Brain pericyte (primary cell): ENCODE measurements at places on chromosomes 1 and 21.
A peak's percentile ranks its signal among the peaks of the same experiment; 100 is the strongest.

DNA sequence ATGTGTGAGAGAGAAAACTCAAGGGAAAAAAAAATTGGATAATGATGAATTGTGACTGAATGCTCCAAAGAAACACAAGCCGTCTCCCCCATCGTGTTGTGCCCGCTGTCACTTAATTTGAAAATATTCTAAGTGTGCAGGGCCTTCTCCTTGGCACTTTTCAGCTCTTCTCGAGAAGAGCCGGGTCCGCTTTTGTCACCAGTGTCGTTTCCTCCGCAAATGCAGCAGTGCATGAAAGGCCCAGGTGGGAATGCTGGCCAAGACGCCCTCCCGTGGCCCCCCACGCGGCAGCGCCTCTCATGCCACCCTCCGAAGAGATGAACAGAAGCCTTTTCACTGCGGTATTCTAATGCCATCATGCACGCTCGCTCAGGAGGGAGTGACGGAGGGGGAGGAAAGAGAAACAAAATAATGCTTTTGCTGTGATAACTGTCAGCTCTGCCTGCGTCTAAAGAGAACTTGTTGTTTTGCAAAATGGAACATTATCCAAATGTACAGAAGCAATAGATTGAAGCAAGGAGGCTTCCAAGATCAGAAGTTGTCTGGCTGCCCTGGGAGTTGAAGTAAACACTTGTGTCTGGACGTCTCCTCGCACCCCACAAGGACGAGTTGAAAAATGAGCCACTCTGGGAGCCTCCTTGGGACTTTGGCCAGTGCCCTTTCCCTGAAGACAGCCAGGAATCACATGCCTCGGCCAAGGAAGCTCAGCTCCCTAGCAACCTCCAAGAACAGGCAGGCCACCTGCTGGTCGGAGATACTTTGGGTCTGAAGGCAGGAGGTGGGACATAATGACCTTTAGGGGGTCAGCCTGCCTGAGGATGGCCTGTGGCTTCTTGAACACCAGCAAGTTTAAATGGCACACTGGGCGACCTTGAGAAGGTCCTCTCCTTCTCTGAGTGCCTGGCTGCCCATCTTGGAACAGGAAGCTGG lies 166.1 kb upstream of the ZC3H12A start:
- DNase-seq = no peak

- no peak for DNase-seq
These were observed 20.9 kb downstream of the SLC9A1 start for GRCh38 chr1:27133991-27134390.

GRCh38 chr1:162706606-162707005 lies 74.3 kb downstream of the DDR2 start:
- no peak for DNase-seq

DNA sequence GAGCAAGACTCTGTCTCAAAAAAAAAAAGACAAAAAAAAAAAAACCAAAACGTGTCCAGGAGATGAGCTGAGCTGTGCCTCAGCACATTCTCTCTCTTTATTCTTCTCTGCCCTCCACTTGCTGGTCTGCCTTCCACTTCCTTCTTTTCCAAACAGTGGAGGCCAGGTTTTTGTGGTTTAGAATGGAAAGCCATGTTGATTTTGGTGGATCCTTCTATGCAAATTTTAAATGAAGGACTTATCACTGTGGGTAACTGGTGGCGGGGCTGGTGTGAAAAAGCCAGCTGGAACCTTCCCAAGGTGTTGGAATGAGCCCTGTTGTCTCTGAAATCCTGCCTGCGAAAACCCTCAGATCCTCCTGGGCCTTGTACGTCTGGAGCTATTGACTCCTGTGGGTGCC lies 61.9 kb downstream of the PTPRU start:
- no peak for DNase-seq

- no peak for DNase-seq
These were observed 22.0 kb downstream of the RLF start for GRCh38 chr1:40183055-40183710.

- DNase-seq = peak; percentile 52
These were observed 7.7 kb downstream of the CNIH3 start for GRCh38 chr1:224623743-224624333.

- DNase-seq = no peak
These were observed 1.8 kb downstream of the TAS1R3 start for GRCh38 chr1:1332774-1333480.

DNA sequence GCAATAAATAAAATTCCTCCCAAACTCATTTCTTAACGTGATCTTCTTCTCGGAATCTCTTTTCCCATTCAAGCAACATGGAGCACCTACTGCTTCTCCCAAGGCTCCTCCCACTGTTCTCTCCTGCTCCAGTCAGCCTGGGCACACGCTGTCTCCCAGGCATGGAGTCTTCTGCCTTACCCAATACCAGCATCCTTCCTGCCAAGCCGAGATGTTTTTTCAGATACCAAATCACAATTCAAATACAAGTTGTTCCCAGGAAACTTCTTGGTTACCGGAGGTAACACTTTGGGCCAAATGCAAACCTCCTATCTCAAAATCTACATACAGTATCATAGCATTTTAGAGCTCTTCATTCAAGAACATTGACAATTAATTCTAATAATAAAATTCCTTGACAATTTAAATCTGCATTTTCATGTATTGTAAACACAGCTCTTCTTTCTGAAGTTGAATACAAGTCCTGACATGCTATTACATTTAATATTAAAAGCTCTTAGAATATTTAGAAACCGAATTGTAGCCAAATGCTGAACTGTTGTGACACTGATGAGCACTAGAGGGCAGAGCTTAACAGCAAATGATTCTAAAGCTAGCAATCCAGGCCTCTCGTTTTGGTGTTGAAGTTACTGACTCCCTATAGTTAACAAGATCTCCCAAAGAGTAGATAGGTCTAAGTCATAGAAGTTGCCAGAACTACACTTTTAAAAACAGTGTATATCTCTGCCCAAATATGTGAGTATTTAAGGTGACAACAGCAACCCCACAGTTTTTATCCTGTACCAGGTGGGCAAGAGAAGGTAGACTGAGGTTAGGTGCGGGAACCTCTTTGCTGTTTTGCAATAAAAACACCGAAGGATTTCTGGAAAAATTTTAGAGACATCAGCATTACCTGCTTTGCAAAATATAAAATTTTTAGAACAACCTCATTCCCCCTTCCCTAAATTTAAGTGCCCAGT lies 52.3 kb downstream of the BCAR3 start:
- DNase-seq = peak; percentile 41

GRCh38 chr1:11898086-11898785 lies 28.0 kb downstream of the KIAA2013 start:
- DNase-seq = no peak

- DNase-seq = no peak
These were observed 17.3 kb downstream of the ENAH start for GRCh38 chr1:225635649-225636048.

GRCh38 chr1:67390041-67390887 lies 39.9 kb downstream of the SERBP1 start:
- no peak for DNase-seq

- no peak for DNase-seq
These were observed 138.5 kb upstream of the ZNHIT6 start for GRCh38 chr1:85846706-85847105.

DNA sequence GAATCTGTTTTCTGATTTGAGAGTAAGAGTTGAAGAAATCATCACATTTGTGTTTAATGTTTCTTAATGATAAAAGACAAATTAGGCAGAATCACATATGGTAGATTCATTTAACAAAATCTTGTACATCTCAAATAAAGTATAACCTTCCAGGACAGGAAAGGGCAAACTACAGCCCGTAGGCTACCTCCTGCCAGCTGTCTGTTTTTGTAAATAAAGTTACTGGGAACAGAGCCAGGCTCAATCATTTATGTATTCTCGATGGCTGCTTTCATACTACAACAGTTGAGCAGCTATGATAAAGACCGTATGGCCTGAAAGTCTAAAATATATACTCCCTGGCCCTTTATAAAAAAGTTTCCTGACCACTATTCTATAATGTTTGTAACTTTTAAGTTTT lies 204.1 kb downstream of the COL24A1 start:
- DNase-seq = peak; percentile 29

DNA sequence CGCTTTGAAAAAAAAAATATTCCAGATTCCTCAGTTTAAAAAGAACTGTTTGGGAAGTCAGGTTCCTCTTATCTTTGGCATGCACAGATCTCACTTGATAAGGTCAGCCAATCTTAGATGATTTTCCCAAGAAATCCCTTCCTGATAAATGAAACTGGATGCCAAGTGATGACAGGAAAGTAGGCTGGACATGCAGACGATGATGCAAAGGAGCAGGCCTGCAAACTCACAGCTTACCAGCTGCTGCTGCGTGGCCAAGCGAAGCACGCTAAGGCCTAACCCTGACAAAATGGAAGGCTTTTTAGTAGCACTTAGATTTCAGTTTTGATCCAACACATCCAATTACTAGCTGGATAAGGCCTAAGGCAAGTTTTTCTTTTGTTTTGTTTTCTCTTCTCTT lies 10.1 kb downstream of the TADA1 start:
- DNase-seq = no peak

DNA sequence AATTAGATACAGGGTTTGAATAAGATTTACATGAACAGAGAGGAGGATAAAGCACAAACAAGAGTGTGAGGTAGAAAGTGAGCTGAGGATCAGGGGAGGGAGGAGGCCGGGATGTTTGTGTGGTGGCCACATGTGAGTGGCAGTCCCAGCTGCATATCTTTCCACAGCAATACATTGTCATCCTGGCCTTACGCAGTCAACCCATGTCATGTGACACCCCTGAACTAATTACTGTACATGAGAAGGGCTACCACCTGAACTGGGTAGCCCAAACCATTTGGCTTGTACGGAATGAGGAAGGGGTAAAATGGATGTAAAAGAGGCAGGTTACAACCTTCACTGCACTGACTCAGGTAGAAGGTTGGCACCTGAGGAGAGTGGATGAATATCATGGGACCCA lies 4.2 kb downstream of the SLAMF7 start:
- no peak for DNase-seq
